ENCODE measurements at places on chromosomes 13 and 19. TPM values are rescaled to one million over a fixed set of nuclear protein-coding genes. Genes with fewer than 3 reads are reported as not detected.

- DNase-seq, result no peak
Observed at GRCh38 chr13:80695841-80696240, 354.9 kb upstream of the SPRY2 start.

DNA sequence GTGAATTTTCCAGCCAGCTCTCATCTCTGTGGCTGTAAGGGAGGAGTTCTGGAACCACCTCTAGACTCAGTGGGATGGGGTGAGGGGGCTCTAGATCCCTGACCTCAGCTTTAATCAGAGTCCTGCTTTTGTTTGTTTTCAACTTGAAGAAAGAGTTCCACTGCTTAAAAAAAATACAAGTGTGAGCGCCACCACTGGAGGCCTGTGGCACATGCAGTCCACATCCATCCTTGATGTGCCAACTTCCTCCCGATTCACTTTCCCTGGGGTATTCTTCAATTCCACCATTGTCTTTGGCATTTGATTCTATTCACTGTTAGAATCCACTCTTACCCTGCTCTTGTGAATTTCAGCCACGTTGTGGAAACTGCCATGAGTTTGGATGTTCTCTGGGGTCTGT, 62.4 kb upstream of the GJB6 start:
- DNase-seq, result no peak

DNA sequence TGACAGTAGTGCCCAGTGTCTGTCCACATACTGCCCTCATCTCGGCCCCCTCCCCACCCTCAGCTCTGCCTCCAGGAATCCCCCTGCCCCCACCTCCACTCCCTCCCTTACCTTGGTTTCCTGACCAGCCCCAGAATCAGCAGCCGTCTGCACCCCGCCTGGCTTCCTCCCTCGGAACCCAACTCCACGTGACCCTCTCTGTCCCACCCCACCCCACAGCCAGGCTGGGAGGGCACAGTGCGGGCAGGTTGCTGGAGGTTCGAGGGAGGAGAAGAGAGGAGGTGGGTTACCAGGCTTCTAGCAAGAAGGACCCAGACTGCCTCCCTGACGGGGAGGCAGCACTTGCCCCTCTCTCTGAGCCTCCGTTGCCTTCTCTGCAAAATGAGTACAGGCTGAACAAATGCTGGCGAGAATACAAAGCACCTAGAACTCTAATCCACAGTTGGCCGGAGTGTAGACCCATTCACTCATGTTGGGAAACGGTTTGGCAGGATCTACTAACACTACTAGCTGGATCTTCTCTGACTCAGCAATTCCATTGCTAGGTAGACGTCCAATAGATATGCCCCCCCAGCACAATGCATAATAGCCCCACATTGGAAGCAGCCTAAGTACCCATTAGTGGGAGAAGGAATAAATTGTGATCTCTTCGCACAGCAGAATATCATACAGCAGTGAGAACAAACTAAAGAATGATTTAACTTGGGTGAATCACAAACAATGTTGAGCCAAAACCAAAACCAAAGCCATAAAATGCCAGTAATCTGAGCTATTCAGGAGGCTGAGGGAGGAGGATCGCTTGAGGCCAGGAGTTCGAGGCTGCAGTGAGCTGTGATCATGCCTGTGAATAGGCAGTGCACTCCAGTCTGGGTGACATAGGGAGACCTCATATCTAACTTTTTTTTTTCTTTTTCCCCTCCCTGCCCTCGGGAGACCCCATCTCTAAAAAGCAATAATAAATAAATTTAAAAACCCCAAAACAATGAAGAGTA, at the start of gene RASAL3:
Gene RASAL3, minus strand, starts transcription at position 151 of the 992 bp plus-strand sequence. CDS start 186 bp downstream, outside the sequence.
- peak; percentile 43 for DNase-seq

GRCh38 chr13:28031220-28031895, 42.9 kb upstream of the URAD start:
- DNase-seq, result no peak

Gene PCP2
- total RNA-seq, result not detected
